ENCODE measurements at places on chromosomes 6 and 20.

- DNase-seq: no peak
Measured at GRCh38 chr20:32354592-32355416, 3.3 kb upstream of the ASXL1 start.

DNA sequence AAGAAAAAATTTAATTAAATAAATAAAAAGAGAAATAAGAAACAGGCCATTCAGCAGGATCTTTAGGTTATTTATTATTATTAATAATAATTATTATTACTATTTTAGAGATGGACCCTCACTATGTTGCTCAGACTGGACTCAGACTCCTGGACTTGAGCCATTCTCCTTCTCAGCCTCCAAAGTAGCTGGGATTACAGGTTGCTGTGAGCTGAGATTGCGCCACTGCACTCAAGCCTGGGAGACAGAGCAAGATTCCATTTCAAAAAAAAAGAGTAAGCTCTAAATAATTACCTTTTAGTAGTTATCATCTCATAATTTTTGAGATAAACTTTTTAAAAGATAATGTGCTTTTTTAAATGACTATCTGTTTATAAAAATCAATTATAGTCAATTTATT, 1102.8 kb upstream of the GJE1 start:
- no peak for DNase-seq

DNA sequence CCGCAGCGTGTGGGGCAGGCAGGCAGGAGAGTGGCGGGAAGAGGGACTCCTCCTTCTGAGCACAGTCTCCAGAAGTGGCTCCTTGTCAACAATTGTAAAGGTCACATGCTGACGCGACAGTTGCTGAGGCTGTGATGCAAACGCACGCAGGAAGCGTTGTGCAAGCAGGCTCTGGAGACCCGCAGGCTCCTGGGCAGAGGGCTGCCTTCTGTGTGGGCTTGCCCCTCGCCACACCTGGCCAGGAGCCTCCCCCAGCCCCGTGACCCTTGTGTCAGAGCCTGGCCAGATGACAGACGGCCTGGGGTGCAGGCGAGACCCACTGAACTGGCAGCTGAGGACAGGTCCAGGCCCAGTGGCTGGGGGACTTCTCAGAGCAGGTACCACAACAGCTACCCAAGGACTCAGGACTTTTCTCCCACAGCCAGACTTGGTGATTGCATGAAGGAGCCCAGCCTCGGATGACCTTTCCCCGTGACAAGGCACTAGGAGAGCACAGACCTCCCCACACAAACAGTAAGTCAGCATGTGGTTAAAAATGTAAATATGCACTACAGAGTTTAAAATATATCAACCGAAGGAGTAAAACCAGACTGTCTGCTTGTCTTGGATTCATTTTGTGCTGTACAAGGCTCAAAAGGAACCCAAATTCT, 222.1 kb upstream of the RREB1 start:
- no peak for DNase-seq

DNA sequence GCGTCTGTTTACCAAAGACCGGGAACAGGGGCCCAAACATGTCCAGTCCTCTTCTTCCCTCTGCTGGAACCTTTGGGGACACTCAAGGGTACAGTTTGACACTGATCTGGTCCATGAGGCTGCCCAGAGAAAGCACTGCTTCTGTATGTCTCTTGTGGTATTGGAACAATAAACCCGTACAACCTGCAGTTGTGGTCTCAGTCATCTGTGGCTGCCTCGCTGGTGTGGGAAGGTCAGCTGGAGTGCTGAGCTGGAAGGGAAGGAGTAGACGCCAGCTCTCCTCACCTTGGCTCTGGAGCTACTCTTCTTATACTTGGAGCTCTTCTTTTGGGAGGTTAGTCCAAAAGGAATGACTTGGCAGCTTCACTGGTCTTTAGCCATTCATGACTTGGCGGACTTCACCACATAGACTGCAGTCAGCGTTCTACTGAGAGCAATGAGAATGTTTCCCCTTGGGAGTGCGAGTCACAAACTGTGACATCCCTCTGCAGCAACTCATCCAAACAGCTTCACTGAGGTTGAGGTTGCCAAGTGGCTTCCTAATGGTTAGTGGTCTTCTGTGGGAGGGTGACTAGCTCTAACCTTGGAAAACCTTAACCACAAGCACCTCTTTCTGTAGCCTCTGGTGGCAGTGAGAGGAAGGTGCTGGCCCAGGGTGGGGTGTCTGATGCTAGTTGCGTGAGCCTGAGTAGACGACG, 81.2 kb downstream of the ASXL1 start:
- no peak for DNase-seq

DNA sequence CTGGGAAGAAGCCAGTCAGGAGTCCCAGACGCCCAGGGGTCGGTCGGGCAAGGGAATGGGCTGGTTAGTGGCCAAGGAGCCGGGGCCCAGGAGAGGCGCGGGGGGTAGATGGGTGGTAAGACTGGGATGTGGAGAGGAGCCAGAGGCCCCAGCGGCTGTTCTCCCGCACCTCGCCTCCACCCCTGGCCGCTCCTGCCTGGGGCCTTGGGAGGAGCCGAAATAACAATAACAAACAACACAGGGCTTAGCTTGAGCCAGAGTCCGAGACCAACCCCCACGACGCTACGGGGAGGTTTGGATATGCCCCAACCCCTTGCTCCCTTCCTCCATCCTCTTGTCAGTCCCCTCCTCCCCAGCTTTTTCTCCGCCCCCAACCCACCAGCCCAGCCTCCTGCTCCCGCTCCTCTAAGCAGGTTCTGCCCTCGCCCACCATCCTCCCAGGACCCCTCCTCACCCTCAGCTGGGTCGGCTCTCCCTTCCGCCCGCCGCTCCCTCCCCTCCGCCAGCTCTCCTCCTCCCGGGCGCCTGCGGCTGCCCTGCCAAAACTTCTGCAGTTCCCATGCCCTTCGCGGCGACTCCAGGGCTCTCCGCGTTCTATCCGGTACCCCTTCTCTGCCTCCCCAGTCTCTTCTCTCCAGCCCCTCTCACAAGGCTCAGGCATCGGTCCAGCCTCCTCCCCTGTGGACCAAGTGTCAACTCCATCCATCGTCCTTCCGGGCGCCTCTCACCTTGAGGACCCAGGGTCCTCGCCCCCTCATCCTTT, 1.1 kb downstream of the RNF39 start:
- DNase-seq: no peak

DNA sequence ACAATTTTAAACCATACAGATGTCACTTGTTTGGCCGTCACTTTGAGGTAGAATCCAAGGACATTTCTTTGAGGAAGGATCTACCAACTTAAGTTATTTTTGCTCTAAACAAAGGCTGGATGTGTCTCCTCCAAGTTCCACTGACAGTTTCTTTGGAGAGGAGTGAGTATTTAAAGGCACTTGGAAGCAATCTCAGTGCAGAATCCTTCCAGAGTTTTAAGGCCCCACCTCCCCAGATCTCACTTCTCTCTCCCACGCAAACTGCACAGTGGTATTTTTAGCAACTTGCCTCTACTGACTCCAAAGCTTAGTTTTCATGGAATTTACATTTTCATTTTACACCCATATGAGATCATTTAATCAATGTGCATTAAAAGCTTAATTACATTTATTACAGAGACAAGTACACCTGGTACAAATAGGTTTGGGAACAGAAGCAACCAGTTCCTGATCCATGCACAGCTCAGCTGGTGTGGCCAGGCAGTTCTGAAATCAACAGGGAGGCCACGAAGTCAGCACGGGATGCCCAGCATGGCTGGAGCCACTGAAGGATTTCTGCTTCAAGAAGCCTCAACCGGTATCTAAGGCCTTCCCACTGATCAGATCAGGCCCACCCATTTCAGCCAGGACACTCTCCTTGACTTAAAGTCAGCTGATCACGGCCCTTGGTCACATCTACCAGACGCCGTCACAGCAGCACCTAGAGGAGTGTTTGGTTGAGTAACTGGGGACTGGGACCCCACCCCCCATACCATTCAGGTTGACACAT, 109.8 kb downstream of the SYCP2 start:
- DNase-seq: no peak

GRCh38 chr6:14818422-14818884, 427.4 kb upstream of the JARID2 start:
- DNase-seq: no peak

DNA sequence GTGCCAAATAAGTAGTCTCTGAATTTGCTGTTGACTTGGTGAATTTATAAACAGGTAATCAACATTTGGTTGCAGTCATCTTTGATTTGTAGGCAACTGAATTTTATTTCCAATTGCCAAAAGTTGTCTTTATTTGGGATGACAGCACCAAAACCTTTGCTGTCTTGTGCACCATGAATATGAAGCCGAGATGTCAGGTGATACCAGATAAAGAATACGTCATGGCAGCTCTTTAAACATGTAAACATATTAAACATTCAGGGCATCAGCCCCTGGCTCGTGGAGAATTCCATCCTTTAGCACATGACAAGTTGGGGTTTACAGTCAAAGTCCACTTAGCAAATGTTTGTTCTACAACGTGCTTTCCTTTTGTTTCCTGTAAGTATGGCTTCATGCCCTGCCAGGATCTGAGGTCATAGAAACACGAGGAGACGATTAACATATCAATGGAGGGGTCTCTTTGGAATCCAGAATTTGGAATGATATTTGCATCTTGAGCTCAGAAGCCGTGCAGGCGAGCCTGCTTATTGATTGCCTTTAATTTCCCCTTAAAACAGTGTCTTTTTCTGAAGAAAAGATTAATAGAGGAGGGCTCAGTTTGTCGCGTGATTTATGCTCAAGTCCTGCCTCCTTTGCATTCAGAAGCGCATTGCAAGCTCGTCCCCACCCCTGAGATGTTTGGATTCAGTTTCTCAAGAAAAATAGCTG, 170.2 kb upstream of the ZNF217 start:
- no peak for DNase-seq

DNA sequence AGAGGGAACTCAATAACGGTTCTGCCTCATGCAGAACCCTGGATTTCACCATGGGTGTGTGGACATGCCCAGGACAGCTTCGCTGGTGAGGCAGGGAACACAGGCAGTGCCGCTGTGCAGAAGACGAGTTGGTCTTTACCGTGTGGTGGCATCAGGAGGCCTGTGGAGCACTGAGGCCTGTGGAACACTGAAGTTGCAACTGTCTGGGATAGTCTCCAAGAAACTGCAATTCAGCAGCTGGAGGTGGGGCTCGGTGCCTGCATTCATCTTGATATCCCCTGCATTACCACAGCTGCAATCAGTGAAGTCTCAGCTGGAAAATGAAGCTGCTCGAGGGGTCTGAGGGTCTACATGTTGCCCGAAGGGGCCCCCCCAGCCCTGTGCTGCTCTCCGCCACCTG, 202.4 kb upstream of the CDH4 start:
- no peak for DNase-seq

DNA sequence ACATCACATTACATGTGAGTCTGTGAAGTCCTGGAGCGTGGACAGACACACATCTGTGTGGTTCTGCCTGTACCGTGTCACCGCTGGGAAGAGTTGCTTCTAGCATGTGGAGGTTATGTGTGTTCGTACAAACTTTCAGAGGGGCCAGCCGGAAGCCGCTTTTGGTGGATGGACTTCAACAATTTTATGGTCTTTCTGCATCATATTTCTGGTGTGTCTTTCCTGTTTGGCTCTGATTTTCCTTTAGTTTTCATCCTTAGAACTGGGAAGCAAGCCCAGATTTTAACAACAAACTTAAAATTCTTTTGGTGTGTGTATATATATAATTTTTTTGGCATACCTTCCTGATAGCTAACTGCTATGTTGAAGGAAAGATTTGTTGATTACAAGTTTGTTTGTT, 71.2 kb downstream of the TIAM2 start:
- DNase-seq: no peak

DNA sequence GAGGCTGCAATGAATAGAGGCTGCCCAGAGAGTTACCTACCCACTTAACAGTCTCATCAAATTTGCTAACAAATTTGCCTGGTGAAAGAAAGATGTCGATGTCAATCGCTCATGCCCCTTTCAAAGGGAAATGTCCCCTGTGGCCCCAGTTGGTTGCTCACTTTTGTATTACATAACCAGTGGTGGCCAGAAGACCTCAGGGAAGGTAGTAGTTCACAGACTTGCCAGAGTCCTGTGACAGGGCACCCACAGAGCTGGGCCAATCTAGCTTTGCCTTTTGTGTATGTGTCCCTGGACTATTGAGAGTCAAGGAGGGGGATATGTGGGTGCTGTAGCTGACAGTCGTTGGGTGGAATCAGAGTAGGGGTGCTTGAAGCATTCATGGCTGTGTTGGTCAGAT, 70.7 kb upstream of the CCN6 start:
- DNase-seq: no peak

GRCh38 chr20:44496976-44497375, 21.3 kb downstream of the TTPAL start:
- DNase-seq: no peak

GRCh38 chr20:64167676-64168075, 3.4 kb downstream of the MYT1 start:
- no peak for DNase-seq
